ENCODE measurements at places on chromosomes 11 and 22.

DNA sequence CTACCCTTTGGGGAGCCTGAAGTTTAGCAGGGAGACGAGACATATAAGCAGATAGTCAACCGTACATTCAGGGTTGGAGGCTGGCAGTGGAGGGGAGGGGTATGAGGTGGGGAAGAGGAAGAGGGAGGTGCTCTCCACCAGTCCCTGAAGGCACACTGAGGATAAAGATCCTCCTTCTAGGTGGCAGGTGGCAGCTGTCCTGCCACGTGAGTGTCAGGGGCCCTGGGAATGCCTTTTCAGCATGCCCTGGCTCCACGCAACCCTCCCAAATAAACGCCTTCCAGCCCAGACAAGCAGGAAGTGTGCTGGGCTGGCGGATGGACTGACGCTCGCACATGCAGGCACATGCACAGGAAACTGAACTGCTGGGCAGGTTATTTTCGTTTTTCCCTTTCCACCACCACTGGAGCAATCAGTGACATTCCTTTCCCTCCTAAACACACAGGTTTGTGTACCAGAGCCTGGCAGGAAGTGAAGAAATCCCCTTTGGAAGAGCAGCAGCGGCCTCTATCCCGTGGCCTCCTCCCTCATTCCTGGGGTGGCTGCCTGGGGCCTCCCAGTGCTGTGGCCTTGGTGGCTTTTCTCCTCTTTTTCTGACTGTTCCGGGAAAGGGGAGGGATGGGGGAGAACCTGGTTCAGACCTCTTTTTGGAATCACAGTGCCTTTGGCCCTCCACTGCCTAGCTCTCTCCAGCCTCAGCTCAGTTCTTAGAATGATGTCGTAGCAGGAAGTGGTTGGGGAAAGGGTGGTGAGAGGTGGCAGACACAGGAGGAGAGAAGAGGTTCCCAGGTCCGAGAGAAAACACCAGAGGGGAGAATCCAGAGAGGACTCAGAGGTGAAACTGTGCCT is 157.0 kb upstream of the TIMP3 start:
- DNase-seq = peak; percentile 76

DNA sequence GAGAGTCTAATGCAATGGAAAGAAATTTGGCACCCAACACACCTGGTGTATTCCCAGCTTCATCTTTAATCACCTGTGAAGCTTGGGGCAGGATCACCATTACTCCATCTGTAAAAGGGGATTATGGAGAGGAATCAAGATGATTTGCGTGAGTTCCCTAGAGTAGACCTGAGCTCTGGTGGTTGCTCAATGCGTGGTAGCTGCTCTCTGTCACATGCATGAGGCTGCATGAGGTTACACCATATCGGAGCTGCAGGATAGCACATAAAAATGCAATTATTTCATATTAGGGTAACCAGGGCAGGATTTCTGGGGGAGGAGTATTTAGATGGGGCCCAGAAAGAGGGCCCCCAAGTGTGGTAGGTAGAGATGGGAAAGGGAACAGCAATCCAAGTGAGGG is 35.3 kb upstream of the CLMP start:
- no peak for DNase-seq

GRCh38 chr11:28289444-28289843 is 181.3 kb downstream of the METTL15 start:
- no peak for DNase-seq

DNA sequence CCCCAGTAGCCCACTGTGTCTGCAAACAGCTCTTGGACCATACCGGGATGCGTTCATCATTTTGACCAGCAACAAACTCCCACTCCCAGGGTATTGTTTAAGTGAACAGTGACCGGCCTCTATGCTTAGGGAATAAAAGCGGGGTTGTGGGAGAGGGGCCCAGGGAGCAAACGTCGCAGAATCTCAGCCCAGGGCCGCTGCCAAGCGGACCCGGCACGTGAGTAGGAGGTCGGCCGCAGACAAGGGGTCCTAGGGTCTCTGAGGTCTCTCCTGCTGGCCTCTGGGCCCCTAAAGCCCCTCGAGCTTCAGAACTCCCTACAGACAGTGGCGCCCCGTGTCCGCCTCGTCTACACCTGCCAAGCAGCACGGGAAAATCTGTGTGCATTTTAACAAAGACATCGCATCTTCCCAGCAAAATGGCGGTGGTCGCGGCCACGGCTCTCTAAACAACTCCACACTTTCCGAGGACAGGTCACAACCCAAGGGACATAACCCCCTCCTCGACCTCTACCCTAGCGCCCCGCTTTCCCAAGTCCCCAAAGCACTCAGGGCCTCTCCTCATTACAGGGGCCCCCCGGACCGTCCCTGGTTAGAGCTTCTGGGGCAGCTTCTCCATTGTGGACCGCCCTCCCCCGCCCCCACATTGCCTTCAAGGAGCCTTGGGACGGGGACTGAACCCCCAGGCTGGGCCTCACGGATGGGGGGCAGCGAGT is 3.9 kb upstream of the GCAT start:
- DNase-seq = no peak

DNA sequence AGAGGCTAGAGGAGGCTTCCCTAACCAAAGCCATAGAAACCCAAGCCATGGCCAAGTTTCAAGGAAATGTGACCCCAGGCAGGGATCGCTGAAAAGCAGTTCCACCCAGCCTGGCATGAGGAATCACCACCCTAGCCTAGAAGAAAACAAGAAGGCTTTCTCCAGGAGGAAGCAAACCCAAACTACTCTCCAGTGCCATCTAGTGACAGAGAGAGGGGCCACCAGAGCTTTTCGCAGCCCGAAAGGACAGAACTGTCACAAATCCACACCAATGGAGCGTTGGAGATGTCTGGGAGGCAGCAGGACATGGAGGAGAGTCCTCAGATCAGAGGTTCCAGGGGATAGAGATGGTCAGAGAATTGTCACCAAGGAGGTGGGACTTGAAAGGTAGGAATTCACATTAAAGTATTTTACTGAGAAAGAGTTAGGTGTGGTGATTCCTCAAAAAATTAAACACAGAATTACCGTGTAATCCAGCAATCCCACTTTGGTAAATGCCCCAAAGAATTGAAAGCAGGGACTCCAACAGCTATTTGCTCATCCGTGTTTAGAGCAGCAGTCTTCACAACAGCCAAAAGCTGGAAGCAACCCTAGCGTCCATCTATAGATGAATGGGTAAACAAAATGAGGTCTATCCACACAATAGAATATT is 67.3 kb upstream of the NUP50 start:
- DNase-seq = peak; percentile 36

GRCh38 chr11:95714843-95715776 is 74.5 kb downstream of the FAM76B start:
- DNase-seq = no peak

DNA sequence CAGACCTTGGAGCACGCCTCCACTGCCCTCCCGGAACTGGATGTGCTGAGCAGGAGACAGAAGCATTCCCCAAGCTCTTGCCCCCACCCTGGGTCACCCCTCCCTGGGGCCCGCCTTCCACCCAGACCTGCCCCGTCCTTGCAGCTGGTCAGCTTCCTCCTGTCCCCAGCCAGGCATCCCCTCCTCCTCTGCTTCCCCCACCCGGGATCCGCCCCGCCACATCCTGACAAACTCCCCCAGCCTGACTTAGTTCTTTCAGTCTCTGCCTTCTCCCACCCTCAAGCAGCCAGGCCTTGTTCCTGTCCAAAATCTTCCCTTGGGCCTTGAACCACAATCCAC is 1.1 kb upstream of the PLXNB2 start:
- peak; percentile 84 for DNase-seq

GRCh38 chr11:106091480-106092123 is 14.1 kb downstream of the AASDHPPT start:
- DNase-seq = no peak

DNA sequence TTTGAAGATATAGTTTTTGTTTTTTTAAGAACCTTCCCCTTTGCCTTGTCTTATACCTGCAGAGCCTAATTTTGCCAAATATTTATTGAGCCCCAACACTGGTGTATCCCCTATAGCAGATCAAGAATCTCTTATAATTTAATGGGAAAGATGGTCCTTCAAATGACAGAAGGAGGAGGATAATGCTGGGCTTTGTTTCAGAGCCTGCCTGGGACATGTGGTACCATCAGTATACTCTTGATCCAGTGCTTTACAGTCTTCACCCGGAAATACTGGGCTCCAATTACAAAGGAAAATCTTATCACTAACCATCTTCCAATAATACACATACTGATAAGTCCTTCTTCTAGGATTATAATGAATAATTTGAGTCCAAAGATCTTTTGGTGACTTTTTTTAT is 84.7 kb downstream of the GAB2 start:
- DNase-seq = no peak

DNA sequence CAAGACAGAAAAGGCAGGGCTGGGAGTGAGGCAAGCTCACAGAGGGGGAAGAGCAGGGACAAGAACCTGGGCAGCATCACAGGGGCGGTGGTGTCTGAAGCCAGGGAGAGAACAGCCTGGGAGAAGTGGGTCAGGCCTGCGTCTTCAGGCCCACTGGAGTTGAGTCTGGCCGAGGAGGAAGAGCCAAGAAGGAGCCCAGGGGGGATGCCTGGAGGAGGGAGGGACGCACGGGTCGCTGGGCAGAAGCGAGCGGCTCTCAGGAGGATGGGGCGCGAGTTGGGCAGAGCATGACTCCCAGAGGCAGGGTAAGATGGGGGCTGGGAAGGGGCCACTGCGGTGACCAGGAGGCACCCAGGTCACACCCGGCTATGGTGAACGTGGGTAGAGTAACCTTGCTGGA is 18.5 kb downstream of the LRFN4 start:
- DNase-seq = no peak

DNA sequence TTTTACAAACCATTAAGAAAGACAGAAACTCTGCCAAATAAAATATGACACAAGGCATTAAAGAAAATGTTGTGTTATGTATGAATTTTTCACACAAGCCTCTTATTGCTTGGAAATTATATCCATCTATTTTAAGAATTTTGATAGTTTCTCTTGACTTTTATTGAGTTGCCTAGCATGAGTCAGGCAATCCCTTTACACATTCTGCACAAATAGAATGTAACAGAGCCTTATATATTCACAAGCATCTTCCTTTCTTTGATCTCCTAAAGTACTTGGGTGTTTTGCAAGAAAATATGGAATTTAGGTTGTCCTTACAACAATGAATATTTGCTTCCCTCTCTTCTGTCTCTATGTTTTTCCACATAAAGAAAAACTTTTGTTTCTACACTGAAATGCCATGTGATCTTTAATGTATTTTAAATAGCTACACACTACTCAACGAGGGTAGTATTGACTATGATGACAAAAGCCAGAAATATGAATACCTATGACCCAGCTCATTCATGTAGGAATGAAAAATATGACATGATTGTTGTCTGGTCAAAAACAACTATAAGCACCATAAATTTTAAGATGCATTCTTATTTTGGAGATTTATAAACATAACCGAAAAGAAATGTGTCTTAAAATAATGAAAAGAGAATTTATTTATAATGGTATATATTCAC is 398.8 kb downstream of the GUCY1A2 start:
- DNase-seq = no peak

GRCh38 chr22:37459206-37459605 is 27.0 kb downstream of the MFNG start:
- no peak for DNase-seq

- no peak for DNase-seq
Observed at GRCh38 chr11:35261197-35261596, 122.2 kb downstream of the CD44 start.

DNA sequence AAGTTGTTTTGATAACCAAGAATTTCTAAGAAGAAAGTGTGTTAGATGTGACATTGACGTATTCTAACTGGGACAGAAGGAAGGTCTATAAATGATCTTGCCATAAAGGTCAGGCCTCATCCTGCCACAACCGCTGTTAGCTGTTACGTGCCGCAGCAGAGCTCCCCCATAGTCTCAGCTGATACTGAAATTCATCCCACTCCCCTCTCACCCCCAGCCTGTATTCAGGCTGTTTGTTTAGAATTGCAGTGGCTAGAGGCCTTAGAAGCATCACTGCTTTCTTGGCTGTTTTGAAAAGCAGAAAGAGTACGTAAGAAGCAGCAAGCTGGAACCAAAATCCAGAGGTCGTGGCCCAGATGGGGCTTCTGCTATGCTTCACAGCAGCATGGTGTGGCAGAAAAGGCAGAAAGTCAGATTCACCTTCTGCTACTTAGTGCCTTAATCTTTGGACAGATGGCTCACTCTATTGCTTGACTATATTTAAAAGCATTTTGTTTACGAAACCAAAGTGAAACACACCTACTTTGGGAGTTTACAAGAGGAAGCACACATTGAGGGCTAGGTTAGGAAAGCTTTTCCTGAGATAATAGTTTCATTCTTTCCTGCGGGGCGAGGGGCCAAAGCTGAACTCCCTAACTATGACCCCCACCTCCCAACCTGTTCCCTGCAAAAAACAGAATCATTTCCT is 950 bp upstream of the LAYN start:
- no peak for DNase-seq

- DNase-seq = peak; percentile 42
Observed at GRCh38 chr11:2194877-2195755, 23.5 kb upstream of the TH start.

DNA sequence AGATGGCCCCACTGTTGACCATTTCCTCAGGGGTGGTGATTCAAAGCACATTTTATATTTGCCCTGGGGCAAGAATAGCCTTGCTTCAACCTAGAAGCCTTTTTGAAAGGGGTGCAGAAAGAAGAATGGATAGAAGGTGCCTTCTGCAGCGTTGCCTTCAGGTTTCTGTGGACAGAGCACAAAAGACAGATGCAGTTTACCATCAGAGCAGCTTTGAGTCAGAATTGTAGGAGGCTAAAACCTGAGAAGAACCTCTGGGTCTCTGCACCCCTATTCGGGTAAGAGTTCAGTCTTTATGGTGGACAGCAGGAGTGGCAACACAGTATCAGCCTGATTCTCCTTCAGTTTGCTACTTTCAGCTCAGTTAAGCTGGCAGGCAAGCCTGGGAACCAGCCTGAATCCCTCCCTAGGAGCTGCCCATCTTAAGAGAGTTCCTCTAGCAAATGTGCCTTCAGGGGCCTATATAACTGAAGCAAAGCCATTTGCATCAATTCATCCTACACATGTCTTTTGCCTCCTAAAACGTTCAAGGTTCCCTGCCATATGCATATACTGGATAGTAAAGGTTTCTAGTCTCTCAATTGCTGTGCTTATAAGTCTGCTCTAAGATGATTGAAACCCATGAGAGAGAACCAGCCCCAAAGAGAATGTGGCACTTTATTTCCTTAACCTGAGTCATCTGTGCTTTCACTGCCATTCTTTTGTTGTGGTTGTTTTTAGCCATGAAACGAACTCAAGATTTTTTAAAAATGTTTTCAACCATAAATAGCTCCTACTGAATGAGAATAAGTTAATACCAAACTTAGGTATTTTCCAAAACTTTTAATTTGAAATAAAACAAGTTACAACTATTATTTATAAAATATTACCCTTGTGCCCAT is 123.0 kb downstream of the TRIM44 start:
- no peak for DNase-seq

- DNase-seq = no peak
Observed at GRCh38 chr22:49918911-49919881, 762 bp downstream of the CRELD2 start.

- no peak for DNase-seq
Observed at GRCh38 chr11:57842873-57843272, 81.3 kb downstream of the CTNND1 start.

- DNase-seq = no peak
Observed at GRCh38 chr22:48153726-48154125, 1391.3 kb downstream of the TBC1D22A start.
